ENCODE measurements at places on chromosomes 4 and X. TPM values are rescaled to one million over a fixed set of nuclear protein-coding genes. Genes with fewer than 3 reads are reported as not detected.

The DUX4 gene
- total RNA-seq: not detected

The JAKMIP1 gene
- total RNA-seq: not detected

The MTTP gene
- 394 TPM for total RNA-seq

The RNF128 gene
- total RNA-seq: 81.1 TPM

The METTL14 gene
- 37.0 TPM for total RNA-seq

The EDA2R gene
- total RNA-seq: not detected

The TNIP3 gene
- not detected for total RNA-seq

The DRD5 gene
- total RNA-seq: not detected

The IL1RAPL1 gene
- total RNA-seq: not detected
